ENCODE measurements at places on chromosomes 12 and 14. TPM values are rescaled to one million over a fixed set of nuclear protein-coding genes. Genes with fewer than 3 reads are reported as not detected.

GRCh38 chr14:75646762-75647161 is 13.9 kb downstream of the ERG28 start:
- no peak for DNase-seq

LIN52 gene
- 8.0 TPM for total RNA-seq

- DNase-seq: no peak
Observed at GRCh38 chr14:90452366-90452765, 55.5 kb downstream of the CALM1 start.

GRCh38 chr12:116465407-116465806 is 93.8 kb upstream of the MAP1LC3B2 start:
- no peak for DNase-seq

PLEKHD1 gene
- total RNA-seq: 0.14 TPM

GRCh38 chr12:53791735-53792326 is 40.1 kb upstream of the CISTR start:
- DNase-seq: no peak

All from left ventricle myocardium inferior (tissue), 1 donor.